ENCODE measurements at places on chromosomes 5 and 9.

DNA sequence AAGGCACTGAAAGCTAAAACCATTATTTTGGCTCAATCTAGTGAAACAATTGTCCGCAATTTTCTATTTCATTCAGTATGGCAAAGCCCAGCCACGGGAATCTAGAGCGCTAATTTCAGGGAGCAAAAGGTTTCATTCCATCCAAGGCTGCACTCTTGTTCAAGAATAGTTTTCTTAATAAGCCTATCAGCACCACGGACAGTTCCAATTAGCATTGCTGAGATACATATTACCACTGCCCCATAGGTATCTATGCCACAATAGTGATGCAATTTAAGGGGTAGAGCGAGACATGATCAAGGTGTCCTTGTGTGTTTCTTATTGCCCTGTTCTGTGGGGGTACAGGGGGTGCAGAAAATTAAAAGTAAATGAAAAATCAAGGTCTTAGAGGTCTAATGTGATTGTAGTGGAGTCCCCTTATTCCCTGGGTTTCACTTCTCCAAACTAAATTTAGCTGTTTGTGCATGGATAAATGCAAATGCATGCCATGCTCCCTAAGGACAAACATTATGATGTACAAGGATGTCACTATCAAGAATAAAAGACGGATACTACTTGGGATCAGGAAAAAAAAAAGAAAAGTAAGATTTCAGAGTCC, 45.5 kb downstream of the SPOCK1 start:
- DNase-seq, result no peak

DNA sequence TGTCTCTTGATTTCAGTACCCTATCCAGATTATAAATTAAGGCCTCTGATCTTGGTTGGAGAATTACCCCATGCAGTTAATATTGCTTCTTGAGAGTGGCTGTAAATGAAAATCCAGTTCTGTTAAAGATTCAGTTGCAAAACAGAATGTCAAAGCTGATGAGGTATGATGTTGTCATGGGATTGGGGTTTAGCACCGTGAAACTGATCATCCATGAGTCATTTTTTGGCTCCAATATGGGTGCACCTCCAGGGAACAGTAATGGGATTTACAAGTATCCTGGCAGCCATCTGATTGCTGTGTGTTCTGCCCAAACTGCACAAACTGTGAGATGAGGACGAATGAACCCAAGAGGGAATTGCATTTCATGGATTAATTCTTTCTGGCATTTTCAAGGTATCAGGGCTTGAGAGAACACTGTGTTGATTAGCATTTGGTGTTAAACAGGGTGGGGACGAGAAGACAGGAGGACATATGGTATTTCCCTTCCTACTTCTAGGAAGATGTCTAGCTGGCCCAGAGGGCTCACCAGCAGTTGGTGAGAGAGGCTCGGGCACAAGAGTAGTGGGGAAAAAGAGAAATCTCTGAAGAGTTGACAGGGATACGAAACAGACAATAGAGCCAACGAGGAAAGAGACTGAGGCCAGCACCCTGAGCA, 214.7 kb downstream of the GAS1 start:
- peak; percentile 38 for DNase-seq

GRCh38 chr5:120942596-120943350, 478.7 kb downstream of the PRR16 start:
- DNase-seq, result no peak

DNA sequence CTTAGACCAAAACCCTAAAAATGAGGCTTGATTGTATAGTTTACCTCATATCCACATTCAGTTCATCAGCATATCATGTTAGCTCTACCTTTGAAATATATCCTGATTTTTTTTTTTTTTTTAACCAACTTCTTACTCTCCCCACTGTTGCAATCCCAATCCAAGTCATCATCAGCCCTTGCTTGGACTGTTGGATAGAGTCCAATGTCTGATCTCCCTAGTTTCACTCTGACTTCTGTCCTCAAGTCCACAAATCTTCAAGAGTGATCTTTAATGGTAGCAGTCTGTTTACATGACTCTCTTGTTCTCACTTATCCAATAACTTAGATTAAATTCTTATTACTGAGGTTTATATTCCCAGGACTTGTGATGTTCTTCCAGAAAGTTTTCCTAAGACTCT, 30.8 kb downstream of the NAA35 start:
- no peak for DNase-seq

DNA sequence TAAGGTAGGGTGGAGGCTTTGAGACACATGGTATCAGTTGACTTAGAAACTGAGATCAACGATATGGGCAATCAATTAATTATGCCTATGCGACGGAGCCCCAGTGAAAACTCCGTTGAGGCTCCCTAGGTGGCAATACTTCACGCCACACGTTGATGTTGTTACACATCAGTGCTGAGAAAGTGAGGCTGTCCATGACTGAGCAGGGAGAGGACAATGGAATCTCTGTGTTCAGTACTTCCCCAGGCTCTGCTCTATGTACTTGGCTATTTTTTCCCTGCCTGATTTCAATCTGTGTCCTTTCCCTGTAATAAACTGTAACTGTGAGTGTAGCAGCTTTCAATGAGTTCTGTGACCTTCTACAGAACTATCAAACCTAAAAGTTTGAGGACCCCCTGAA, 211.7 kb downstream of the SNCAIP start:
- DNase-seq, result no peak

DNA sequence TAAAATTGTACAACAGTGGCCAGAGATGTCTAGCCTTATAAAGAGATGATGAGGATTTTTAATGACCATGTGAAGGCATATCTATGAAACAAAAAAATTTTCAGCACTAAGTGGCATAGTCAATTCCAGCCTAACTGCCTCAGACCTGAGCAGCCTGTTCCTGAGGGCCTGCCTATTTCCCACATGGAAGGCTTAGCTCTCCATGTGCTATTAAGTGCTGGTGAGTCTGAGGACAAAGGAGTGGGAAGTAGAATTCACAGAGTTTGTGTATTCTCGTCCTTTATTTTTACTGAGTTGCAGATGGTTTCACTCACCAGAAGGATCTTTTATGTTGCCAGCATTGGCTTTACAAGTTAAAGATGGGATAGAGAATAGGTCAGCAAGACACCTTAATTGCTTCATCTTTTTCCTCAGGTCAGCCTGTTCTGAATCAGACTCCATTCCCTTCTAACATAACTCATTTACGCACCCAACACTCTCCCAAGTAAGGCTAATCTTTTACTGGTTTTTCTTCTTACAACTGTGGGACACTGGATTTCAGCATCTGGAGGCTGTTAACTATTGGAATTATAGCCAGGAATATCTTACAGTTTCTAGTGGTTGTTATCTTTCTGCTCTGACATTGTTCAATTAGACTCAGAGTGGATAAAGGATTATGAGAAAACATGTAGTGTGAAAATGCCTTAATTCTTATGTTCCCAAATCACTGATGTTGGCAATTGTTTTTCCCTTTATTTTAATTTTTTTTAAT, 76.8 kb downstream of the ISOC1 start:
- DNase-seq, result no peak

DNA sequence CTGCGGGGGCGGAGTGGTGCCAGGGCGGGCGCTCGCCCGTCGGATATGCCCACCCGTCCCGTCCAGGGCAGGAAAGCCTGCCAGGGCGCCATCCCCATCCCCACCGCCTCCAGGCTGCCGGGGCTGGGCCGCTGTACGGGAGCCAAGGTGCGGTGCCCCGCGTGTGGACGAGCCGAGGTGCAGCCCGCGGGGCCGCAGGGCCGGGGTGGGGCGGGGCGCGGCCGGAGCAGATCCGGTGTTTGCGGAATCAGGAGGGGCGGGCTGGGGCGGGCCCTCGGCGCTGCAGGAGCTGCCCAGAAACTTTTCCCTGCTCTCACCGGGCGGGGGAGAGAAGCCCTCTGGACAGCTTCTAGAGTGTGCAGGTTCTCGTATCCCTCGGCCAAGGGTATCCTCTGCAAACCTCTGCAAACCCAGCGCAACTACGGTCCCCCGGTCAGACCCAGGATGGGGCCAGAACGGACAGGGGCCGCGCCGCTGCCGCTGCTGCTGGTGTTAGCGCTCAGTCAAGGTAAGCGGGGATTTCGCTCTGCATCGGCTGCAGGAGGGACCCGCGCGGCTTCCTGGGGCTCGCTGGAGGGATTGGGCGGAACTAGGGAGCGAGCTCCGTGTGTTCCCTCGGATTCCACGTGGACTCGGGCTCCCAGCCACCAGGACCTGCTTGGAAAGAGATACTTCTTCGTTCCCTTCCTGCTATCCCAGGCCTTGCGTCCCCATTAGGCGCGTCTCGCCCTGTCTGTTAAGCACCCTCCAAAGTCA, at the start of gene ITGA2:
ITGA2 (plus strand) TSS at position 328 of the 756 bp plus-strand sequence; CDS start at position 445, 117 bp downstream.
- no peak for DNase-seq

GRCh38 chr9:5578698-5579085, 50.2 kb upstream of the RIC1 start:
- no peak for DNase-seq

- no peak for DNase-seq
Observed at GRCh38 chr5:157689942-157690689, 18.8 kb downstream of the C5orf52 start.

DNA sequence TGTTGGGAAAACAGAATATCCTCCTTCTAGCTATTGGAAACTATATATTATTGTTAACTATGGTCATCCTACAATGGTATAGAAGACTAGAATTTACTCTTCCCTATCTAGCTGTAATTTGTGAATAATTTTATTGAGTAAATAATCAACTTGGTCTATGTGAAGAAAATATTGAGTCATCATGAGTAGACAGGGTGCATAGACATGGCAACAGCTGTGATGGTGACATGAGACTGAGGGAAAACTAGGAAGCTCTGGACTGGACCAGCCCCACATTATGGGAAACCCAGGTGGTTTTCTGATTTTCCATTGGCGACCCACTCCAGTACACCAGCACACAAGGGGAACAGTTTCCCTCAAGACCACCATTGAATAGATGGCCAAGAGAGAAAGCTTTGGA, 95.0 kb downstream of the APBA1 start:
- no peak for DNase-seq

DNA sequence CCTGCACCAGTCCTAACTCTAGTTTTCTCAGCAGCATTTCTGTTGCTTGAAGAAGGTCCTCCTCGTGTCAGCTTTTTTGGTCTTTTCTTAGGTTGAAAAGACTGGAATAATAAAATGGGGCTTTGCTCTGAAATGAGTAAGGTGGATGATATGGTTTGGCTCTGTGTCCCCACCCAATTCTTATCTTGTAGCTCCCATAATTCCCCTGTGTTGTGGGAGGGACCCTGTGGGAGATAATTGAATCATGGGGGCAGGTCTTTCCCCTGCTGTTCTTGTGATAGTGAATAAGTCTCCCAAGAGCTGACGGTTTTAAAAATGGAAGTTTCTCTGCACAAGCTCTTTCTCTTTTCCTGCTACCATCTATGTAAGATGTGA, 53.6 kb downstream of the LIX1 start:
- no peak for DNase-seq

DNA sequence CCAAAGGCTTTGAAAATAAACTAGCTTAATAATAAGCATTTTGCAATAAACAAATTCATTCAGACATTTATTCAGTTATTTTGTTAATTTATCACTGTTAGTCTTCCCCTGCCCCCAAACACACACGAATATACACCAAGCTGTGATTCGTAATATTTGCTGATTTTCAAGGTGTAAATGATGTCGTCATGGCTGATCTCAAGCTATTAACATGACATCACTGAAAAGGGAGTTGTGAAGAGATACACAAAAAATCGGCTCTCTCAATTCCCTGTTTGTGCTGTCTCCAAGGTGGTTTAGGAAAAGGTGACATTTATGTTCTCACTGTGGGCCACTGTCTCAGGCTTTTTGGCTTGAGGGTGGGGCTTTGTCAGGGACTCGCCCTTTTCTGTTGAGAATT, 413.3 kb downstream of the CDH9 start:
- no peak for DNase-seq

DNA sequence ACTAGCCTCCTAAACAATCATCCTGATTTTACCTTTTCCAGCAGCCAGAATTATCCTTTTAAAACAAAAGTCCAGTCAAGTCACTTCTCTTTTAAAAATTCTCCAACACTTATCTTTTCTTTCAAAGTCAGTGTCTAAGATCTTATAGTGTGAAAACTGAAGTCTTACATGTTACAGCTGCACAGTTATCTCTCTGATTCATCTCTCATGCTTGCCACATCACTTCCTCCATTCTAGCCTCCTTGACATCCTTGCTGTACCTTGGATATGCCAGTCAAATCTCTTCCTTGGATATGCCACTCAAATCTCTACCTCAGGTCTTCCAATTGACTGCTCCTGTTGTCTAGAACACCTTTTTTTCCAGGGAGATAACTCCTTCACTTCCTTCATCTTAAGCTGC, 361.7 kb upstream of the FTMT start:
- no peak for DNase-seq

- DNase-seq, result no peak
Observed at GRCh38 chr5:146770546-146770945, 108.0 kb downstream of the PPP2R2B start.

GRCh38 chr5:159343295-159344094, 13.2 kb upstream of the IL12B start:
- no peak for DNase-seq

DNA sequence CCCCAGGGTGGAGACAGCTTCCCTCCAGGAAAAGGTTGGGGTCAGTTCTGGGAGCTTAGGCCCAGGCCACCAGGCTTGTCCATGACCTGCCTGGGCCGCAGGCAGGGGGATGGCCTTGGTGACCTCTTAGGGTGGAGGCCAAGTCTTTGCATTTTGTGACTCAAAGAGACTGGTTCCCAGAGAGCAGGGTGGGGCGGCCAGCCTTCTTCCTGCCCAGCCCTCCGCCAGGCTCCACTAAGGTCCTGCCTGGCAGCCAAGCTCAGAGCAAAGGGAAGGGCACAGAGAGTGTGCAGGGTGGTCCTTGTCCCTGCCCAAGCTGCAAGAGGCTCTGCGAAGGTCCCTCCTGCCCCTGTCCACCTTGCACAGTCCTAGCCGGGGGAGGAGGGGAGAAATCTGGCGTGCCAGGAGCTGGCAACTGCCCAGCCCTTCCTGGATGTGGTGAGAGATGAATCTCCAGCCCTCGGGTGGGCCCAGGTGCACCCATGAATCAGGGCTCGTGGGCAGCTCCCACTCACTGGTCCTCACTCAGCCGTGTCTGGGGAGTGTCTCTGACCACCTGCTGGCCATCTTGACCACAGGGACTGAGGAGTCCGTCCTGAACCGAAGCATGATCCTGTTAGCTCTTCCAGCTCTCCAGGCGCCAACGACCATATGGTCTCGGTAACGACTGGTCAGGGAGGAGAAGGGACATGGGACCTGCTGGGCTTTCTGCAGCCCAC, 2.3 kb upstream of the PTGDS start:
- DNase-seq, result no peak

Measured in brain (organoid and tissue), 16 donors.